ENCODE measurements at places on chromosomes 6 and 20.

- no peak for DNase-seq
These were observed 1137.7 kb downstream of the EPHA7 start for GRCh38 chr6:92281571-92282076.

GRCh38 chr6:101399616-101400162 lies 6.2 kb downstream of the GRIK2 start:
- DNase-seq: no peak

DNA sequence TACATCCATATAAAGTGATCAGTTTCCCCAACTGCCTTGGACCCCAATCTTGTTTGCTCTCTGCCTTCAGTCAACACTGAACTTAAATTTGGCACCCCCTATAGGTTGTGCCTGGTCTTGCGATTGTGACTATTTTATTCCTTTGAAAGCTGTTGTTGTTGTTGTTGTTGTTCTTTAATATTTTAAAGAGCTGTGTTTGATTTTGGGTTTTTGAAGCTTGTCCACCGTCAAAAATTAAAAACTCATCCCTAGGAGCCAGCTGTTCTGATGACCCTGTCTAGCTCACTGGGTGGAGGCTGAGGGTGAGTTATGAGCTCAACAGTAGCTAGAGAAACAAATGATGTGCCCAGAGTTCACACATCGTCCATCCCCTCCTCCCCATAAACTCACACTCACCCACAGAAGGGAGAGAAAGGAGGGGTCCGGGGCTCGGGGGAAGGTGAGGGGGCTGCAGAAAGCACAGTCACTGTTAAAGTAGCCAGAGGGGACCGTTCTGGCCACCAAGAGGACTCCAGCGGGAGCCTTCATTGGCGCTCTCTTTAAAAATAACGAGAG lies 4.0 kb downstream of the SIM1 start:
- peak; percentile 27 for DNase-seq

DNA sequence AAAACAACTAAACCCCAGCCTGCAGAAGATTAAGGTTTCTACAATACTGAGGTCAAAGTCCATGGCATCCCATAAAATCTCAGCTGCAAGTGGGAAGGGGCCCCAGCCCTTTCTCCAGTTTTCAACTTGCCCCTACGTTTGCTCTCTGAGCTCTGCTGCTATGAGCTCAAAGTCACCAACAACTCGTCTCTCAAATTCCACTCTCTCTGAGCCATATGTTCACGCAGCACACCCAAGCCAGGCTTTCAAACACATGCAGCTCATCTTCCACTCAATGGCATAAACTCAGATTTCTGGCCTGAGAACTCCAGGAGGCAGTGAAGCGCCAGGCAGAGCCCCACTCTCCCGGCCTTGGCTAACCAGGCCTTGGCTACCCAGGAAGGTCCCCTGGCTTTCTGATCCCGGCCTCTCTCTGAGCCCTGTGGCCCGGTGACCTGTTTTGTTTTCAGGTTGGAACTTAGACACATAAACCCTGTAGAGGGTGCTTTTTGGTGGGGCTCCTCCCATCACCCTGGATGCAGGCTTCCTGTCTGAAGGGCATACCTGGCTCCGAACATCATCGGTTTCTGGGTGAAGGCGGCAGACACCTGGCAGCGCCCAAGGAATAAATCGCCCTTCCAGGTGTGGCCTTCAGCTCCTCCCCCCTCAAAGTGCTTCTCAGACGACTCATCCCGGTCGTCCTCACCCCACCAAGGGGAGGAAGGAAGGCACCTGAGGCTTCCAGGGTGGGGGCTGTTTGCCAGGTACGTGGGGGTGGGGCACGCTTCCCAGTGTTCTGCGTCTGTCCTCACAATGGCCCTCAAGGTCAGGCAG lies 12.4 kb downstream of the SLC22A23 start:
- DNase-seq: no peak

DNA sequence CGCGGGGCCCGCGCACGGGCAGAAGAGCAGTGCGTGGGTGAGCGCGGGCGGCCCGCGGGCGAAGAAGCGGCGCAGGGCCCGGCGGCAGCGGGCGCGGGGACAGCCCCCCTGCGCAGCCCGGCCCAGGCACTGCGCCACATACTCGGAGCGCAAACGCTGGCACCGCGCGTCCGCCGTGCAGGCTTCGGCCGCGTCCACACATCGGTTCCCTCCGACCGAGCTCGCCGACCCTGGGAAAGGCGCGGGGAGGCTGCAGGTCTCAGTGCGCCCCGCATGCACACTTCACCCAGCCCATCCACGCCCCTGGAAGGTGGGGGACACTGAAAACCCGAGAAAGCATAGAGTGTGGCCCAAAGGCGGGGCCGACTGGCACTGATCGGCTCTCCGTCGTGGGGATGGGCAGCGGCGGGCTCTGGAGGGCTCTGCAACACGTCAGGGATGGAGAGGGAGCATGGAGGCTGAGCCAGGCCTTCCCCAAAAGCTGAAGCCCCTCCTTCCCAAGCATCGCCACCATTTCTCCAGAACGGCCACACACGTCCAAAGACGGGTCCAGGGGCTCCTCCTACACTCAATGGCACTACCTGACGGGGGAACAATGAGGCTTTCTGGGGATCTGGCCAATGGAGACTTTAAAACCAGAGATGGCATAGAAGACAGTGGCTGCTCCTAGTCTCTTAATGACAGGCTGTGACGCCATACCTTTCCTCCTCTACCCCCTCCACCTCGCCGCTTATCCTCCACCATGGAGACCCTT lies 2.0 kb downstream of the GFRA4 start:
- no peak for DNase-seq

DNA sequence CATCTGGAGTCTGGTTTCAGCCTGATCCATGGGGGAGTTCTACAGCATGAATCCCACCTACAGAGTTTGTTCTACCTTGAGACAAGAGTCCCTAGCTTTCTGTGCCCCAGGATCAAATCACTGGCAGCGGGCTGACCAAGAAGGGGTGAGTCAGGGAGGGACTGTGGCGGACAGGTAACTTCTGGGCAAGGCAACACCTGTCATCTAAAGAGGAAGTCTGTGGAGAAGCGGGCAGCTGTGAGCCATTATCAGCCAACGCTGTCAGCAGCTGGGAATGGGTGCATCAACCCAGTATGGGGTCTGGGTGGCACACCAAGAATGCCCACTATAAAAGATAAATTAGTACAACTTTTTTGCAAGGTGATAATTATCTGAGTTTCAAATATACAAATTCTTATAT lies 45.9 kb downstream of the UBE3D start:
- DNase-seq: peak; percentile 20

Measured in right hindlimb (tissue), 1 donor.